ENCODE measurements at places on chromosomes 2 and 18. TPM values are rescaled to one million over a fixed set of nuclear protein-coding genes. Genes with fewer than 3 reads are reported as not detected.

DNA sequence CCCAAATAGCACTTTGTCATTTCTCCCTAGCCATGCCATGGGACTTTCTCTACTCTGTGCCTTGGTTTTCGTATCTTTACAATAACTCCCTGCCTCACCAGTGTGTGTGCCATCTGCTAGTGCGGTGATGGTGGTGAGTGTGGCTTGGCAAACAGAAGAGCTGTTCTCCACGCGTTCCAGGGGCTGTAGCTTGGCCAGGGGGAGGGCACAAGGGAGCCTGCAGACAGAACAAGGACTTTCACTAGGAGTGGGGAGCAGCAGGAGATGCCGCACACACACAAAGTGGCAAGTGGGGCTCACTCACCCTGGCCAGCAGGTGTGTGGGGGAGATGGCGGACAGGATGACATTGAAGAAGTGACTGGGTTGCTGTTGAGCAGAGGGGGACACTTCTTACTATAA is 196.9 kb downstream of the HAUS1 start:
- no peak overlapping the region for H3K4me3 ChIP-seq
- H3K36me3 ChIP-seq, result no peaks in the 10 kb centered on the region

DNA sequence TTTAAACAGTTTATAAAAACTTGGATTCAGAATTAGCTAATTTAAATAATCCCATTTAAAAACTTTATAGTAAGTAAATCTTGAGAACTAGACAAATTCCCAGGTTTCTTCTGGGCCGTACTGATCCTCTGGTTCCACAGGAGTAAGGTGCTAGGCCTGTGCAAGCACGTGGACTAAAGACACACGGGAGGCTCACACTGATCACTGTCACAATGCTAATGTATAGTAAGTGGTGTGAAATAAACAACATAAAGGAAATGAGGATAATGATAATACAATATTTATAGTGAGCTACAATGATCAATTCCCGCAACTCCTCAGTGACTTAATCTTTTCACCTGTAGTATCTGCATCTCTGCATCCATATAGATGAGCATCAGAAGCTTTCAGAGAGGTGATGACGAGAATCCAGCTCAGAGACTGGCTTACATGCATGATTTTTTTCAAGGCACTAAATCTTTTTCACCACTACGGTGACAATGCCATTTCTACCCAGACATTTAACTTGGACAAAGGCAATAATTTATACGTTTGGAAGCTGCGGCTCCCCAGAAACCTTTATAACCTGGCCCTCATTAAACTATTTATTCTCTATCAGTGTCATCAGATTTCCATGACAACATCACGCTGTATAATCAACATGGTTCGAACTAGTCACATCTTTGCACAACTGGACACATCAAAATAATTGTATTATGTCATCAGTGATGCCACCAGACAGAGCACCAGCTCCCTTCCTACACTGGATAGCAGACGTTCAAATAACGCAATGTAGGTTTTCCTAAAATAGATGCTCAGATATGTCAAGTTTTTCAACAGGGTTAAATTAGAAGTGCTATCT is 196.2 kb downstream of the ZNF385B start:
- DNase-seq, result no peak
- H3K4me1 ChIP-seq, result no peaks in the 10 kb centered on the region
- no peak overlapping the region for H3K4me3 ChIP-seq
- no peak overlapping the region for H3K27ac ChIP-seq
- H3K36me3 ChIP-seq, result no peaks in the 10 kb centered on the region
- H3K27me3 ChIP-seq, result no peaks in the 10 kb centered on the region

DNA sequence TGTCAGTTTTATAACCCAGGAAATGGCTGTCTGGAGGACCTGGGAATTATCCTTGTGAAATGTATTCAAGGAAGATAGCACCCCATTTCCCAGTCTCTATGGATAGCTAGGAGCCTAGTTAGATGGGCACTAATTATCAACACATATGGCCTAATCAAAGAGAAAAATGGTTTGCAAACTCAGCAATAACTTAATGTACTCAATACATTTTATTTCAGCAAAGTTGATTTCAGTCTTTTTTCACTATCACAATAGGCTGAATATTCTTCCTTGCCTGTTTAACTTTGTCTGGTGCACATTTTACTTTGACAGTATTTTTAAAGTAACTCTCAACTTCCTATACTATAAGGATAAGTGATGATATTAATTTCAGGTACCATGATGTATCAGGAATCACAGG is 756.3 kb downstream of the CCDC85A start:
- no peaks in the 10 kb centered on the region for H3K36me3 ChIP-seq
- H3K27me3 ChIP-seq, result no peaks in the 10 kb centered on the region
- no peaks in the 10 kb centered on the region for H3K4me1 ChIP-seq
- H3K4me3 ChIP-seq, result no peak overlapping the region
- no peak for DNase-seq

DNA sequence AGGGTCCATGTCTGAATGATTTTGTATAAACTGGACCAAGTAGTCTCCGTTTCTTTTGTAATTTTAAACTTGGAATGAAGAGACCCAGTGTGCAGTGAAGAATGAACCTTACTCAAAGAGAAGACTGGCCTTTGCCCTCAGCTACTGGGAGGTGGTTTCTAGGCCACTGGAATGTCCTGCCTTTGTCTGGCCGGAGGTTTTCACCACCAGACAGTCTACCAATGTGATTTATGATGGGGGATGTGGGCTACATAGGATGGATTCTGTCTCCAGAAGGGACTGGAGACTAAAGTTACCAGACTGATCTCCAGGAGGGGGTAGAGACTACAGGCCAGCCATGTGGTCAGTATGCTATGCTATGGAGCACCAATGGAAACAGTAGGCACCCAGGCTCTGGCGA is 42.8 kb upstream of the RAB31 start:
- no peak overlapping the region for H3K27ac ChIP-seq
- H3K27me3 ChIP-seq, result no peaks in the 10 kb centered on the region
- no peak overlapping the region for H3K4me3 ChIP-seq
- DNase-seq, result no peak
- no peaks in the 10 kb centered on the region for H3K4me1 ChIP-seq

- H3K36me3 ChIP-seq, result no peaks in the 10 kb centered on the region
- H3K4me3 ChIP-seq, result no peak overlapping the region
- no peaks in the 10 kb centered on the region for H3K4me1 ChIP-seq
- H3K27me3 ChIP-seq, result no peaks in the 10 kb centered on the region
These were observed 316.4 kb downstream of the DSEL start for GRCh38 chr18:67199993-67200617.

DNA sequence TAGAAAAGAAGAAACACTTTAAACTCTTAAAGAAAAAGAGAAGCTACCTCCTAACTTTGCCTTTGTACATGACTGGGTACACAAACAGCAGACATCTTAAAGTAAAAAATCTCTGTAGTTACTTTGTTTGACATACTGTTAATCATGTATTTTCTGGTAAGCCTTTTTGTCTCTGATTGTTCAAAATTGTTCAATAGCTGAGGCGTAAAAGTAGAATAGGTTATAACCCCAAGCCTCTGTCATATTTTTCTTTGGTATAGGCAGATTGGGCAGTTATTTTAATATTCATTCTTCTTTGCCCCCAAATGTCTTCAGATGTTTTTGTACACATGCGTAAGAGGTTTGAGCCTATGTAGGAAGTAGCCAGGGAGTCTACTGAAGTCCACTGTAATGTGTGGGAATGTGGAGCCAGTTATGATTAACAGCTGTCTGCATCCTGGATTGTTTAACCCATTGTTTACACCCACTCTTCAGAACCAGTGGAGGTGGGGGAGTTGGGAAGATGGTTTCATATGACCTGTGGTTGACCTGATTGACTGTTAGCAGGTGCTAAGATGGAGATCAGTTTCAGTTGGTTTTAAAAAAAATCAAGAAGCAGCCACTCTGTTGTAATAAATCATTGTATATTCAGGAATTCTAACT is 150.5 kb downstream of the TANC1 start:
- H3K4me1 ChIP-seq, result peaks cover 3% of the 10 kb centered on the region
- H3K27me3 ChIP-seq, result no peaks in the 10 kb centered on the region
- DNase-seq, result no peak
- no peak overlapping the region for H3K27ac ChIP-seq
- no peak overlapping the region for H3K4me3 ChIP-seq

- no peak overlapping the region for H3K4me3 ChIP-seq
- H3K36me3 ChIP-seq, result no peaks in the 10 kb centered on the region
- no peaks in the 10 kb centered on the region for H3K4me1 ChIP-seq
- no peak overlapping the region for H3K27ac ChIP-seq
- DNase-seq, result no peak
These were observed 127.8 kb downstream of the CTIF start for GRCh38 chr18:48666613-48667012.

GRCh38 chr2:29502460-29502911 is 387.3 kb downstream of the CLIP4 start:
- H3K27me3 ChIP-seq, result no peaks in the 10 kb centered on the region
- H3K36me3 ChIP-seq, result no peaks in the 10 kb centered on the region
- H3K27ac ChIP-seq, result no peak overlapping the region

- no peaks in the 10 kb centered on the region for H3K27me3 ChIP-seq
- H3K27ac ChIP-seq, result no peak overlapping the region
- no peaks in the 10 kb centered on the region for H3K4me1 ChIP-seq
These were observed 8.6 kb downstream of the RBFA start for GRCh38 chr18:80042785-80043184.

- DNase-seq, result no peak
- no peak overlapping the region for H3K4me3 ChIP-seq
- no peak overlapping the region for H3K27ac ChIP-seq
These were observed 147.0 kb downstream of the PPP1R1C start for GRCh38 chr2:182132605-182133004.

GRCh38 chr18:3246635-3247239 is 864 bp upstream of the MYL12A start:
- H3K4me1 ChIP-seq, result peaks cover 28% of the 10 kb centered on the region
- peaks cover 6% of the 10 kb centered on the region for H3K36me3 ChIP-seq
- peak overlapping the region; percentile 96 for H3K27ac ChIP-seq
- no peaks in the 10 kb centered on the region for H3K27me3 ChIP-seq

GRCh38 chr2:223870840-223871611 is 33.6 kb upstream of the AP1S3 start:
- H3K4me3 ChIP-seq, result no peak overlapping the region
- no peak for DNase-seq
- H3K27me3 ChIP-seq, result no peaks in the 10 kb centered on the region
- peaks cover 7% of the 10 kb centered on the region for H3K4me1 ChIP-seq
- no peak overlapping the region for H3K27ac ChIP-seq

DNA sequence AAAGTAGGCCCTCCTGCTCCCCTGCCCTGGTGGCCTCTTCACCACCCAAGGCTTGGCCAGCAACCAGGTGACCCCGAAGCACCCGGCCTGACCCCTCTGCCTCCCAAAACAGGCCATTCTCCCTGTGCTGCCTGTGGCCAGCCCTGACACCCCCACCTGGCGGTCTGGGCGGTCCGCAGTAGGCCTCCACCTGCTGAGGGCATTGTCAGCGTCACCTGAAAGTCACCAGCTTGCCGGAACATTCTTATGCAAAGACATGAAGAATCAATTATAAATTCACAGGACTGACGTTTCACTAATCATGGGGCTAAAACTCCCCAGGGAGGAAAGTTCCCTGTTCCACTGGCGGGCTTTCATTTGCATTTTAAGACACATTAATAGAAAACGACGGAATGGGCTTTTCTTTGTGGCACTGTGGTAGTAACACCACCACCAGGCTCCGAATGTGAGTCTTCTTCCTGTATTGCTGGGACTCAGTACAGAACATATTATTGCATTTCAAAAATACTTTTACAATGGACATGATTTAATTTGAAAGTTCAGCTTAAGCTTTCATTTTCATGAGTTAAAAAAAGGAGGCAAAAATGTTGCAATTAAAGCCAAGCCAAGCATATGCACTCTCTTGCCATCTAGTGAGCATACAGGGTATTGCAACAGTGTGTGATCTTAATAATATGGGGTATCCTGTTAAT is 57.4 kb downstream of the ADI1 start:
- H3K4me1 ChIP-seq, result peaks cover 5% of the 10 kb centered on the region
- H3K36me3 ChIP-seq, result peaks cover 19% of the 10 kb centered on the region
- peak; percentile 36 for DNase-seq
- H3K4me3 ChIP-seq, result no peak overlapping the region

GRCh38 chr18:34322365-34323289 is 97.9 kb upstream of the NOL4 start:
- DNase-seq, result no peak
- H3K4me3 ChIP-seq, result no peak overlapping the region
- no peaks in the 10 kb centered on the region for H3K27me3 ChIP-seq
- no peak overlapping the region for H3K27ac ChIP-seq
- H3K4me1 ChIP-seq, result no peaks in the 10 kb centered on the region
- no peaks in the 10 kb centered on the region for H3K36me3 ChIP-seq

- no peak for DNase-seq
- no peak overlapping the region for H3K27ac ChIP-seq
These were observed 269.0 kb downstream of the DCDC2C start for GRCh38 chr2:3972377-3972776.

- peaks cover 7% of the 10 kb centered on the region for H3K4me1 ChIP-seq
- H3K4me3 ChIP-seq, result no peak overlapping the region
- DNase-seq, result no peak
- H3K36me3 ChIP-seq, result peaks cover 3% of the 10 kb centered on the region
- no peak overlapping the region for H3K27ac ChIP-seq
These were observed 17.1 kb downstream of the ODC1 start for GRCh38 chr2:10430886-10431622.

DNA sequence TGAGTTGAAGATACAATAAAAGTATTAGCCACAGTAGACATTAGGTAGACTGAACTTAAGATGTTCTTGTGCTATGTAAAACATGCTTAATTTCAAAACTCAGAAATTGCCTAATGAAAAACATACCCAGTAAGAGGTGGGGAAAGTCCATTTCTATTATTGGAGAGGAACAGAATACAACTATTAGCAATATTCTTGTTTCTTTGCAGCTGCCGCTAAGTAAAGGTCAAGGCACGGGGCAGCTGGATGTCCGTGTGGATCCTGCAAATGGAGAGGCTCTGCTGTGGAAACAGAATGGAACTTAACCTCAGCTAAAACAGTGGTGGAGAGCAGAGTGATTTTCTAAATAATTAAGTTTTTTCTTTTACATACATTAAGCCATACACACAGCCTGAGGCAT is 139.2 kb upstream of the ARHGAP28 start:
- no peaks in the 10 kb centered on the region for H3K27me3 ChIP-seq
- no peak overlapping the region for H3K27ac ChIP-seq
- no peaks in the 10 kb centered on the region for H3K4me1 ChIP-seq
- no peak for DNase-seq

- H3K4me3 ChIP-seq, result no peak overlapping the region
- H3K4me1 ChIP-seq, result no peaks in the 10 kb centered on the region
- H3K27ac ChIP-seq, result no peak overlapping the region
- no peak for DNase-seq
These were observed 90.5 kb upstream of the MYO3B start for GRCh38 chr2:170087413-170087793.

The SCN1A gene
- total RNA-seq, result not detected

The PPIG gene
- total RNA-seq, result 60.7 TPM

The CDK5R2 gene
- total RNA-seq, result not detected

The TSPYL6 gene
- not detected for total RNA-seq

The RAB27B gene
- 0.15 TPM for total RNA-seq

The IL1R1 gene
- total RNA-seq, result 3.7 TPM

The NAT8 gene
- total RNA-seq, result not detected

The KIAA2012 gene
- not detected for total RNA-seq

The SLC30A3 gene
- total RNA-seq, result 0.55 TPM

The RAB17 gene
- not detected for total RNA-seq

The DNAJC5G gene
- total RNA-seq, result not detected

The SPP2 gene
- total RNA-seq, result not detected

The NTSR2 gene
- not detected for total RNA-seq

The POTEE gene
- 0.46 TPM for total RNA-seq

The FBLN7 gene
- total RNA-seq, result 2.2 TPM

The UGT1A10 gene
- total RNA-seq, result not detected

The SGPP2 gene
- 6.5 TPM for total RNA-seq

The RAB10 gene
- total RNA-seq, result 167 TPM

The ZNF513 gene
- 9.9 TPM for total RNA-seq
